NCI-H460 (cell line): ENCODE measurements at places on chromosomes 3 and 15. TPM values are rescaled to one million over a fixed set of nuclear protein-coding genes. Genes with fewer than 3 reads are reported as not detected.

DNA sequence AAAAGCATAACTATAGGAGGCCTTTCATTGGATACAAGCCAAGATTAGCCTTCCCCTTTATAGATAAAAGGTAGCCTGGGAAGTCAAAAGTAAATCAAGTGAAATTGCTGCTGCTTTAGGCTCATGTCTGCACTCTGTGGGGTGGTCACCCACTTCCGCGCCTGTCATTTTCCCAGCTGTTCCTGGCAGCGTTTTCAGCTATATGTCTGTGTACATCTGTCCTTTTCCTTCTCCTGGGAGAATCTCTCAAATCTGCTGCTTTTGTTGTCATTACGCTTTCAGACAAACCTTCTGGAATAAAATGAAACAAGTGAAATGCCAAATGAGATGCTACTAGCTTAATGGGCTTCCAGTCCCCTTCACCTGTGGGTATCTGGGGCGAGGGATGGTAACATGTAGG, 211.8 kb downstream of the MCTP2 start:
- no peak for DNase-seq

DNA sequence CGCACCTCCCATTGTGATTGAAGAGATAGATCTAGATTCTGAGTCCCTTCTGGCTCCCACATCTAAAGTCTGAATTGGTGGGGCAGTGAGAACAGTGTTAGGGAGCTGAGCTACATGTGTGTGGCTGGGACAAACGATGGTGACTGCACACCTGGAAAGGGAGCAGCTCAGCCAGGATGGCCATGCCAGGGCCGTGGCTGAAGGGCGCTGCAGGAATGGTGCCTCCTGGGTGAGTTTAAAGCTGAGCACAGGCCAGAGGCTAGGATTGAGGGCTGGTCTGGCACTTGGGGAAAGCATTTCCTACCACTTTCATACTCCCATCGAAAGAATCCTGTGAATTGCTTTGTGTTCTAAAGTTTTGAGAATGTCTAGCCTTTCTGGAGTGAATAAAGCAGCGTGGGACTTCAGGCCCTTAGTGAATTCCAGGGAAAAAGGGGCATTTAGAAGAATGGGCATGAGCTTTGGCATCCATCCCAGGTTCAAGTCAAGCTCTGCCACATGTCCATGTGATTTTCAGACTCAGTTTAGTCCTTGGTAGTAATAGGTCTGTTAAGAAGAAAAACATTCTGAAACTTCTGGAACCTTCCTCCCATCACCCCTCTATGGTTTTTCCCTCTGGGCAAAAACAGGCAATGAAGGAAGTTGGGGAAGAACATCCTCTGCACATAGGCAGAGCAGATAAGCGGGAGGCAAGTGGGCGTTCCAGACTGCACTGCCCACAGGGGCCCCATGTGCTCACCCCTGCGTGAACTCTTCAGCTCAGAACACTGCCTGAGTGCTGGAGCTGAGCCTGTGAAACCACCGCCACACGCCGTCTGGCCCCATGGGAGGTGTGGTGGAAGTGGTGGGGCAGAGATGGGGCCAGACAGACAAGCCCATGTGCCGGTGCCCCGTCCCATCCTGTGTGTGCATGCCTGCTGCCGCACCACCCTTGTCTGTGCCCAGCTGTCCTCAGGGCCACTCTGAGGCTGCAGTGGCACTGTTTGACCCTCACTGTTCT, 12.9 kb upstream of the CPNE9 start:
- DNase-seq, result no peak

- no peak for DNase-seq
Measured at GRCh38 chr3:33886015-33886414, 87.6 kb downstream of the PDCD6IP start.

- no peak for DNase-seq
Measured at GRCh38 chr15:41634072-41634626, 26.1 kb upstream of the MGA start.

GRCh38 chr3:105526360-105527111, 159.8 kb downstream of the ALCAM start:
- DNase-seq, result no peak

DNA sequence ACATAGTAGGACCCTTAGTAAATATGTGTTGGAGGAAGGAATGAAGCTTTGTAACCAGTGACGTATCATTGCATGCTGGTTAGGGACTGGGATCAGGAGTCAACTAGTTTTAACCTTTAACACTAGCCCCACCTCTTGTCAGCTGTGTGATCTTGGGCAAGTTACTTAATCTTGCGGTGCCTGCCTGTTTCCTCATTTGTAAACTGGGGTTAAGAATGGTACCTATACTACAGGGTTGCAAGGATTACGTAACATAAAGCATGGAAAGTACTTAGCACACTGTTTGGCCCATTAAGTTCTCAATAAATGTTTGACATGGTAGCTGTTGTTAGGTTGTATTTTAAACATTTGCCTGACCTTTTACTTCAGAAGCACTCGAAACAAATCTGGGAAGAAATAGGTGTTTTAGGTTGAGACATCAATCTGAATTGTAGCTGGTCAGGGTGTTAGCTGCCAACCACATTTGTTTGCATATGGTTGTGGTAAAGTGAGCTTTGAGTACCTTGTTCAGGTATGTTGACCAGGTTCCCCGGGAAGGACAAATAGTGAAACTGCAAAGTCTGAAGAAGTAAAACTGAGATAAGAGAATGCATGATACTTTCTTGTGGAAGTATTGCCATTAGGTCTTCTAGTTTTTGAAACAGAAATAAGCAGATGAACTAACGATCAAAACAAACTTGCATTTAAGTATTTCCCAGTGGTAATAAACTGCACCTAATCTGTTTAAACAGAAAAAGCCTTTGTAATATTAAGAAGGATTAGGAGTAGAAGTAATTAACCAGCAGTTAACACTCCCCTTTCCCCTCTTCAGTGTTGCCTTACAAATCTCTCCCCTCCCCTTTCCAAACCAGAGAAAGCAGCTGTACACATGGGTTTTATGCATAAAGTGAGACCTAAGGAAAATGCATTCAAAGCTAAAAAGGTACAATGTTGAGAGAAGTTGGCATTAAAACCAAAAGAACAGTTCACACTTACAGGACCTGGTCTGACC, 25.8 kb upstream of the SCAANT1 start:
- DNase-seq, result no peak

GRCh38 chr3:180764481-180764880, 85.2 kb upstream of the CCDC39 start:
- no peak for DNase-seq

- DNase-seq, result no peak
Measured at GRCh38 chr3:7854266-7854665, 647.4 kb upstream of the LMCD1 start.

DNA sequence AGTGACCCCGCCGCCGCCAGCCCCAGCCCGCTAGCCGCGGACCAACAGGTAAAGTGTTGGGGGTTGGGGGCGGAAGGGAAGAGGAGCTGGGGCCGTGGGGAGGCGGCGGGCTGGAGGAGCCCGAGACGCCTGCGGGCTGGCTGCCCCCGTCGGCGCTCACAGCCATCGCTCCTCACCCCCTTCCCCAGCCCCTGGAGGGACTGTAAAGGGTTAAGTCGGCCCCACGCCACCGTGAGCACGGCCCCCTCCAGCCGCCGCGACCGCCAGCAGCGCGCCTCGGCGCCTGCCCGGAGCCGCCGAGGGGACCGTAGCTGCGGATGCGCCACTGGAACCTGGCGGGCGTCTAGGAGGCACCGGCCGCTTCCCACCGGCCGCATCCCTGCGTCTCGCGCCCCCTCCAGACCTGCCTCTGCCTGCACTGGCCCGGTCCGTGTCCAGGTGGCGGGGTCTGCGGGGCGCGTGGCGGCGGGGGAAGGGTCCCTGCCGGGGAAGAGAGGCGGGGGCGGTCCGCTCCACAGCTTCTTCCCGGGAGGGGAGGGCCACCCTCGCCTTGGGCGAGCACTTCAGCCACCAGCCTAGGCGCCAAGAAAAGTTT, 522 bp downstream of the MED12L start:
- no peak for DNase-seq

GRCh38 chr3:181906338-181906737, 194.6 kb downstream of the SOX2 start:
- DNase-seq, result no peak

Gene CIP2A
- total RNA-seq, result 18.2 and 21.9 TPM in 2 replicates

Gene SYNPR
- total RNA-seq, result not detected in 2 replicates

Gene SEMA7A
- 0.12 and 0.20 TPM in 2 replicates for total RNA-seq

Gene ADAMTS17
- 0.03 and 0.15 TPM in 2 replicates for total RNA-seq

Gene LRRK1
- total RNA-seq, result 0.63 and 1.3 TPM in 2 replicates

Gene PEX11A
- total RNA-seq, result 8.0 and 8.4 TPM in 2 replicates

Gene SELENOK
- 25.0 and 35.3 TPM in 2 replicates for total RNA-seq

Gene EBLN2
- 2.7 and 3.4 TPM in 2 replicates for total RNA-seq
